Activated CD8-positive, alpha-beta memory T cell treated with anti-CD3 and anti-CD28 coated beads, Interleukin-2, amount 50 U/mL, for 48 hours (primary cell): ENCODE measurements at places on chromosomes 1 and 21.

- peak; percentile 63 for DNase-seq
Measured at GRCh38 chr1:23483321-23484252, at the start of gene ASAP3. TSS of gene ASAP3 (minus strand) at chr1:23484179. CDS start at chr1:23484133, 46 bp downstream.

GRCh38 chr1:151945725-151946722 lies 36.7 kb upstream of the THEM4 start:
- DNase-seq, result peak; percentile 78

DNA sequence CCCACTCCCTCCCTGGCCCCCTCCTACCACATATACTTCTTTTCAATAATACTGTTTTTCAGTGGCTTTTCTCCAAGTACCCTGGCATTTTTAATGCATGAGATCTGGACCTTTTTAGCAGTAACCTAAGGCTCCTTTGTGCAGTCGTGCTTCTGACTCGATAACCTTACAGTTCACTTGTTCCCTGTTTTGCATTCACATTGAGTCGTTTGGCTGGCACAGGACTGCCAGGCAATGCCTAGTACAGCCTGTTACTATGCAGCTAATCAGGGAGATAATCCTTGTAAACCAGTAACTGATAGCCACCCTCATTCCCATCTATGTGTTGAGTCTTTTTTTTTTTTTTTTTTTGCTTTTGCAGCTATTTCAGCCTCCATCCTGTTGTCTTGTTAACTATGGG lies 3.7 kb downstream of the ATP1B1 start:
- DNase-seq, result no peak

GRCh38 chr1:45304311-45305081 lies 22.2 kb upstream of the HPDL start:
- peak; percentile 61 for DNase-seq

- DNase-seq, result no peak
Measured at GRCh38 chr1:169305356-169305755, 62.2 kb downstream of the NME7 start.

DNA sequence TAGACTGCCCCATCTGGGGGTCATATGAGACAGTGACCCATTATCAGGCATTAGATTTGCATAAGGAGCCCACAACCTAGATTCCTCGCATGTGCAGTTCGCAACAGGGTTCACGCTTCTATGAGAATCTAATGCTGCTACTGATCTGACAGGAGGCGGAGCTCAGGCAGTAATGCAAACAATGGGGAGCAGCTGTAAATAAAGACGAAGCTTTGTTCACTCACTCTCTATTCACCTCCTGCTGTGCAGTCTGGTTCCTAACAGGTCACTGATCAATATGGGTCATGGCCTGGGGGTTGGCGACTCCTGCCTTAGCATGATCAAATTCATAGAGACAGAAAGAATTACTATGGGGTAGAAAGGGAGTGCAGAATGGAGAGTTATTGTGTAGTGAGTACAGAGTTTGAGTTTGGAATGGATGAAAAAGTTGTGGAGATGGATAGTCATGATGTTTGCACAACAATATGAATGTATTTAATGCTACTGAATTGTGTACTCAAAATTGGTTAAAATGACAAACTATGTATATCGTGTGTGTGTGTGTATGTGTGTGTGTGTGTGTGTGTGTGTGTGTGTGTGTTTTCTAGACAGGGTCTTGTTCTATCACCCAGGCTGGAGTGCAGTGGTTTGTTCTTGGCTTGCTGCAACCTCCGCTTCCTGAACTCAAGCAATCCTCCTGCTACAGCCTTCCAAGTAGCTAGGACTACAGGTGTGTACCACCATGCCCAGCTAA lies 42.2 kb downstream of the BTF3L4 start:
- DNase-seq, result no peak

- DNase-seq, result no peak
Measured at GRCh38 chr1:1176931-1177330, 3.3 kb downstream of the TTLL10 start.

DNA sequence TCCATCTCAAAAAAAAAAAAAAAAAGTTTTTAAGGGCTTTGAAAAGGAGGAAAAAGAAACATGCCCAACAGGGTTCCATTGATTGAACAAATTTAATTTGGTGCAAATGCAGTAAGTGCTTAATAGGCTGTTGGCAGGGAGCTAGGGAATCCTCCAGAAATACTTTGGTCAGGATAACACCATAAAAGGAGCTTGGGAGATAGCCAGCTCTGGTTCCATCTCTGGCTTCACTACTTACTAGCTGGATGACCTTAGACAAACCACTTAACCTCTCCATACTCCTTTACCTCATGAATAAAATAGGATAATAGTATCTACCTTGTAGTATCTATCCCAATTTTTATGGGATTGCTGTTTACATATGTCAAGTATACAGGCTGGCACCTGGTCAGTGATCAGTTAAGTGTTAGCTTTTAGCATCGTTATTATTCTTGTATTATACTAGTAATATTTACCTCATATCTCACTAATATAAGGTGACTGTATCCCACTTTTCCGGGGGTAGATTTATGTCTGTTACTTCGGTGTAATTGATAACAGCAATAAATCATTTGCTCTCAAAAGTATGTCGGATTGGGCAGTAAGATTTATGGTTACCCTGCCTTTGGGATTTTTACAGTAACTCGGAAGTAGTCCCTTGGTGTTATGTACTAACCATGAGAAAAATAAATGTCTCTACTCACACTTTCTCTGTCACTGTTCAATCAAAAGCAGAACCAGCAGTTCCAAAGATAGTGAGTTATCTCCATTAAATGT lies 36.4 kb downstream of the BTG3 start:
- no peak for DNase-seq

DNA sequence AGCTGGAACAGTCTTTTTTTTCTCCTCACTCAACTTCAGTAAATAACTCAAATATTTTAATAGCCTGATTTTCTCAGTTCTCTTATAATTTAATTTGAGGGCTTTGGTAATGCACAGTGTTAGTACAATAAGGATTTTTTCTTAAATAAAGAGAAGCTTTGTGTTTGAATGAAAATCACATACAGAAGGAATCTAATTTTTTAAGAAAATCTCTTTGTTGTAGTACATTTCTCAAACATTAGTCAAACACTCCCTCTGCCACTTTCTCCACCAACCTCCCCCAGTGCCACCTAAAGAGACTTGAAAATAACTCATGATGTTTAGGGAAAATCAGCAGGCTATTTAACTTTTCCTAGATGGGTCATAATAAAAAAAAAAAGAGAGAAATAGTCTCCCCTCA lies 42.3 kb upstream of the ACP6 start:
- DNase-seq, result no peak

DNA sequence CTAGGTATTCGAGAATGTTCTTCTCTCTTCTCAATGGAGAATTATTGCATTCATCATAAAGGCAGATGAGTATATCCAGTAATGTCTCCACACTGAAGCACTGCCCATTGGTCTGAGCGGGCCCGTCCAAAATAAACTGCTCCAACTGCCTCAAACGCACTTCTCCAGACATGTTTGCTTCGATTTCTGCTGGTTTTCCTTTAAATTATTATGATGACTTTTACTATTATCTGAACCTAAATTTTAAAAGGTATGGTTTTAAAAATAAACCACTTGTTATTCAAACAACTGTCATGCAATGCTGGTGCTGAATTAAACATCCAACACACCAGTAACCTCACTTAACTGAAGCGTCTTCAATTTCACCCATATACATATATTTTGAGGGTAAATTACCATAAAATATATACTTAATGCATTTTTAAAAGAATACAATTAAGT lies 1.3 kb downstream of the CDC42BPA start:
- no peak for DNase-seq

- no peak for DNase-seq
Measured at GRCh38 chr1:17539477-17540254, at the start of gene ARHGEF10L. TSS of gene ARHGEF10L (plus strand) at chr1:17539698. CDS start at chr1:17580596, 40,898 bp downstream.

DNA sequence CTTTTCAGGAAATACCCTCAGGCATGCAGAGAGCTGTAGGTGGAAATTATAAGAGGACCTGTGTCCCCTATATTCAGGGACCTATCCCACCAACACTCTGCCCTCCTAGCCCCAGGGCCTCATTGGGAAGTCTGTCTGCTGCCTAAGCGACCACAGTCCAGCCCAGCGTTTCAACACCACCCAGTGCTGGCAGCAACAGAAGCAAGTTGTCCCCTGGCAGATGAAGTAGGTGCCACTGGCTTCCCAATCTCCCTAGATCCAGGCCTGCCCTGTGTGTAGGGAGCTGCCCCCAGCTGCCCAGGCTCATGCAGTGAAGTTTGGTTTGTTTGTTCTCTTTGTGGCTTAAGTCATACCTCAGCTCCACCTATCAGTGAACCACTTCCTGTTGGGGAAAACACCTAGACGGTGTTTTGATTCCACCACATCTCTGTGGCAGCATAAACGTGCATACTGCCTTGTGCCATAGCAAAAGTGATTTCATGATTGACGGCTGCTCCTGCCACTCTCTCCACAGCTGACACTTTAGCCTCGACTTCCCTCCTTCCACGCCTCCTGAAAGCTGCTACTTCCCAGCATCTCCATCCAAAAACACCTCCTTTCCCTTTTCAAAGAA lies 8.1 kb upstream of the LEFTY1 start:
- DNase-seq, result peak; percentile 66

DNA sequence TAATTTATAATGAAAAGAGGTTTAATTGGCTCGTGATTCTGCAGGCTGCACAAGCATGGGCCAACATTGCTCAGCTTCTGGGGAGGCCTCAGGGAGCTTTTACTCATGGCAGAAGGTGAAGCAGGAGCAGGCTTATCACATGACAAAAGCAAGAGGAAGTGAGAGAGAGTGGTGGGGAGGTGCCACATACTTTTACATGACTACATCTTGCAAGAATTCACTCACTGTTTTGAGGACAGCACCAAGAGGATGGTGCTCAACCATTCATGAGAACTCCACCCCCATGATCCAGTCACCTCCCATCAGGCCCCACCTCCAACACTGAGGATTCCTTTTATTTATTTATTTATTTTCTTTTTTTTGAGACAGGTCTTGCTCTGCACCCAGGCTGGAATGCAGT lies 5.5 kb upstream of the PLEKHM2 start:
- no peak for DNase-seq

DNA sequence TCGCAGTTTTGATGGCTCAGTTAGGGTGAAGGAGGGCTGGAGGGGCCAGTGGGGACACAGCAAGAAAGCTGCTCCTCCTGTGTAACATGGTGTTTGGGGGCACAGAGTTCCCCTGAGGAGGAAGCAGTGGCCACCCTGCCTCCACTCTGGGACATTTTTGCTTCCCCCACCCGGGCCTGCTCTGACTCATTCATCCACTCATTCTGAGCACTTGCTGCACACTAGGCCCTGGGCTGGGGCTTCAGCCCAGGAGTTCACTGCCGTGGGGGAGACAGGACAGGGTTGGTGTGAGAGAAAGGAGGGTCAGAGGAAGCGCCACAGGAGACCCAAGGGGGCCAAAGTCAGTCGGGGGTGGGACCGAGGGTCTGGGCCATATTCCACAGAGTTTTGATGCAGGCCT lies 41.4 kb upstream of the ACOT11 start:
- DNase-seq, result no peak

- DNase-seq, result no peak
Measured at GRCh38 chr21:16187603-16188301, 458.0 kb downstream of the USP25 start.

DNA sequence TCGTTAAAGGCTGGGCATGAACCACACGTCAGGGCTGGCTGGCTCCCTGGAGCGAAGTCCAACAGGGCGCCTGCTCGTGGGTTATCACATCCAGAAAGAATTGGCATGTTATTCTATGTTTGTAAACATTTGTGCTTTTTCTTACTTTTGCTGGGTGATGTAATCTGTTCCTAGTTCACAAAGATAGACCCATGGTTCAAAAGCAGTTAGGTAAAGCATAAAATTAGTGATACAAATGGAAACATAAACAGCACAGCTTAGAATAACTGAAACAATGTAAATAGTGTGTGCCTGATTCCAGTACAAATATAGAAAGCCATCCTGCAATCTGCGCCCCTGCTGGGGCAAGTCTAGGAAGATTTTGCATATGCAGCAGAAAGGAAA lies 184.0 kb upstream of the C1orf174 start:
- DNase-seq, result no peak

GRCh38 chr1:117267232-117267774 lies 56.6 kb upstream of the VTCN1 start:
- DNase-seq, result no peak

- no peak for DNase-seq
Measured at GRCh38 chr1:29597861-29598260, 361.5 kb downstream of the PTPRU start.

- no peak for DNase-seq
Measured at GRCh38 chr1:62218604-62219003, 24.0 kb downstream of the L1TD1 start.

- no peak for DNase-seq
Measured at GRCh38 chr1:51504806-51505525, 14.1 kb downstream of the EPS15 start.

GRCh38 chr1:44934791-44935190 lies 51.6 kb downstream of the EIF2B3 start:
- DNase-seq, result no peak

DNA sequence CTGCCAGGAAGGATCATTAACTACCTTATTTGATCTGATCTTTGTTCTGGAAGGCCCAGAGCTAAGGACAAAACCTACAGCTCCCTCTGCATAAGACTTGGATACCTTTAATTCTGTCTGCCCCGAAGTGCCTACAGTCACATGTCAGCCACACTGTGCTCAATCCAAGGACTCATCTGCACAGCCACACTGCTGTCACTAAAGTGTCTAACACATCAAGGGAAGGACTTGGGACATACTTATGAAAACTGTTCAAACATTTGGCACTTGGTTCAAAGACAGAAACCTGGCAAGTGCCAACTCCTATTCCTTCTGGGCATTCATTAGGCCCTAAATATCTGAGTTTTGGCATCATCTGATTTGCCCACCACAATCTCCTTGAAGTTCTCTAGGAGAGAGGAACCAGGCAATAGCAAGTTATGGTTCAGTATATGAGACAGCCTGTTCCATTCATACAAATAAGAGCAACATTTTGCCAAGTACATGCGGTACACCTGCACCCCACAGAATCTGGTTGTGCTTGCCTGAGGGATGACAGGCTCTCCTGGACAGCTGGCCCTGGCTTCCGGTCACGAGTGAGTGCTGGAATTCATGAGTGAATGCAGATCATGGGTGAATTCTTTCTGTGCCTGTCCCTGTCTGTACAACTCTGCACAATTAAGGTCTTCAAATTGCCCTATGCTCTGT lies 105.9 kb downstream of the KCNK1 start:
- no peak for DNase-seq

DNA sequence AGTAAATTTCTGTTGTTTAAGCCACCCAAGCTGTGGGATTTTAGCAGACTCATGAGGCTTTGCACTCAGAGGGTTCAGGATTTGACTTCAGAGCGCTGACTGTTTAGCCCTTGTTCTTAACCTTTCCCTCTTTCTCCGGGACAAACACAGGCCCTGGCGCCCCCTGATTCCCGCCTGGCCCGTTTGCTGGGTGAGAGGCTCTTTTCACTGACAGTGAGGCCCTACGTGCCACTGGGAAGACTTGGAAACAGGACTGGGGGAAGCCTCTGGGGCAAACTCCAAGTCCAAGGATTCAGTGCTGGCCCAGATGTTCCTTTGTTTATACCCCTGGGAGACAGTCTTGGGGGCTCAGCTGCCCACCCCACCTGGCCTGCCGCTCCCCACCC lies 11.7 kb upstream of the TRIM63 start:
- DNase-seq, result no peak

DNA sequence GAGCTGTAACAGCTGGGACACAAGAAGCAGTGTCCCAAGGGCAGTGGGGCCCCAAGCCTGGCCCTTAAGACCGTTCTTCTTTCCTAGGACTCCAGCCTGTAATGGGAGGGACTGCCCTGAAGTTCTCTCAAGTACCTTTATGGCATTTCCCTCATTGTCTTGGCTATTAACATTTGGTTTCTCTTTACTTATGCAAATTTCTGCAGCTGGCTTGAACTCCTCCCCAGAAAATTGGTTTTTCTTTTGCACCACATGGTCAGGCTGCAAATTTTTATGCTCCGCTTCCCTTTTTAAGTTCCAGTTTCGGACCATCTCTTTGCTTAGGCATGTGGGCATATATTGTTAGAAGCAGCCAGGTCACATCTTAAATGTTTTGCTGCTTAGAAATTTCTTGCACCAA lies 3.1 kb upstream of the MROH9 start:
- DNase-seq, result no peak
